ENCODE measurements at places on chromosomes 16 and 17.
A peak's percentile ranks its signal among the peaks of the same experiment; 100 is the strongest.

GRCh38 chr17:82726427-82726826 lies 9.0 kb upstream of the FN3K start:
- DNase-seq: no peak

GRCh38 chr17:82839617-82840292 lies at the start of gene ZNF750:
Gene ZNF750 (minus strand): TSS chr17:82840022. CDS start chr17:82832454, 7,568 bp downstream.
- no peak for DNase-seq

- no peak for DNase-seq
These were observed 32.6 kb upstream of the ABCA9 start for GRCh38 chr17:69093279-69093789.

GRCh38 chr16:27244363-27244755 lies 24.2 kb downstream of the NSMCE1 start:
- DNase-seq: no peak

- no peak for DNase-seq
These were observed 28.8 kb downstream of the NGFR start for GRCh38 chr17:49523706-49524472.

- DNase-seq: peak; percentile 58
These were observed 285.2 kb downstream of the SEC14L1 start for GRCh38 chr17:77425791-77426641.

- peak; percentile 27 for DNase-seq
These were observed 5.2 kb downstream of the CACNA1G start for GRCh38 chr17:50565402-50566350.

- no peak for DNase-seq
These were observed 155.1 kb downstream of the C16orf95 start for GRCh38 chr16:87161822-87162676.

GRCh38 chr16:48318630-48319029 lies 66.6 kb downstream of the SIAH1 start:
- DNase-seq: peak; percentile 70

DNA sequence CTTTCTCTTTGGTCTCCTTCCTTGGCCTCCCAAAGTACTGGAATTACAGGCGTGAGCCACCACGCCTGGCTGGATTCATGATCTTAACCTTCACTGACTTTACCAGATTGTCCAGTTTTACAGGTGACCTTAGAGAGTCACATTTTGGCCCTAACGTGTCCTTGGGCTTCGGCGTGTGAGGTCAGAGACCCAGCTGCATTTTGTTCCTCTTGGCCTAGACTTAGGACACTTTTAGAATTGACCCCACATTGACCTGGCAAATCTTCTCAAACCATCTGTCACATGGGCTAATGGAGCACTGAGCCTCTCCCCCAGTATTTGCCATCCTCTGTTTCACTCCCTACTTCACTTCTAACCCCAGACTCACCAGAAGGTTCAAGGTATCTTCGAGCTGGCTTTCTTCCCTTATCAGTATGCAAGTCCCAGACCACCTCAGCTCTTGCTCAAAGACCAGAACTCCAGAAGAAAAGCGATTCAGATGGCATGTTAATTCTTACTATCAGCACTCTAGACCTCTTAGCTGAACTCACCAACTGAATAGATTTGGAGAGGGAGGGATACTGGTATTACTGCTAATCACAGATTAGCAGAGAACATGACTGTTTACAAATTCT lies 1.7 kb upstream of the CYTH1 start:
- DNase-seq: no peak

DNA sequence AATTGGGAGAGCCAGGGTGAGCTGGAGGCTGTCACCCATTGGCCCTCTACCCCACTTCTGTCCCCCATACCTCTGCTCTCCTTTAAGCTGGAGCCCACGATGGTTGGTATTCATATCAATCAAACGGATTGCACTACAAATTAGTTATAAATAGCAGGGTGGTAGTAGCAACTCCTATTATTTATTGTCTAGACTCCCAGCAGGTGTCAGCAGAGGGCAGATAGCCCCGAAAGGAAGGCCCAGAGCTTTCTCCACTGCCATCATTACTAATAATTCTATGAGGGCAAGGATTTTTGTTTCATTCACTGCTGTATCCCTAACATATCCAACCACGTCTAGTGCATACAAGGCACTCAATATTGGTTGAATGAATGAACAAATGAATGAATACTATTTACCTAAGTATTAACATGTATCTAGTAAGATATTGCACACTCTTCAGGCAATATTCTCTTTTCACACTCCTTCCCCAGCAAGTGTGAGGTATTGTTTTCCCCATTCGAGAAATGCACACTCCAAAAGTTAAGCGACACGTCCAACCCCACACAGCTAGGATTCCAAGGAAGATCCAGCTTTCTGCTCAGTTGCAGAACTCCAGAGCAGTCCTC lies 6.3 kb downstream of the C17orf50 start:
- peak; percentile 53 for DNase-seq

GRCh38 chr16:23182679-23183542 lies at the start of gene SCNN1G:
Gene SCNN1G (plus strand): TSS chr16:23182745. CDS start chr16:23186272, 3,527 bp downstream.
- no peak for DNase-seq

DNA sequence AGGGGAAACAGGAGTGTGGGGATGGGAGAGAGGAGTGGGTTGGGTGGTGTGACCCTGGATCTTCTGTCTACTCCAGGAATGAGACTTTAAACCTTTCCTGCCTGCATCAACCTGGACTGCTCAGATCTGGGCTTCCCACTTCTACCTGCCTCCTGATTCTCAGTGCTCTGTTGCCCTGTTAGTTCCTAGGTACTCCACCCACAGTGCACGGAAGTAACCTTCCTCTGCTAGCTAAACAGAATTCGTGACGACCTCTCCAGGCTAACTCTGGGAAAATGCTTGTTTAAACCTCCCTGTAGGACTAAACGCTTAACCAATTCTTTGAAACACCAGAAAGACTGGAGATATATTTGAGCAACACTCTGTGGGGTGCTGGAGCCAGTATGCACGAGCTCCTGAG lies 83.4 kb upstream of the CLEC3A start:
- no peak for DNase-seq

- DNase-seq: peak; percentile 88
These were observed 76.0 kb downstream of the ABCC1 start for GRCh38 chr16:16025214-16025968.

DNA sequence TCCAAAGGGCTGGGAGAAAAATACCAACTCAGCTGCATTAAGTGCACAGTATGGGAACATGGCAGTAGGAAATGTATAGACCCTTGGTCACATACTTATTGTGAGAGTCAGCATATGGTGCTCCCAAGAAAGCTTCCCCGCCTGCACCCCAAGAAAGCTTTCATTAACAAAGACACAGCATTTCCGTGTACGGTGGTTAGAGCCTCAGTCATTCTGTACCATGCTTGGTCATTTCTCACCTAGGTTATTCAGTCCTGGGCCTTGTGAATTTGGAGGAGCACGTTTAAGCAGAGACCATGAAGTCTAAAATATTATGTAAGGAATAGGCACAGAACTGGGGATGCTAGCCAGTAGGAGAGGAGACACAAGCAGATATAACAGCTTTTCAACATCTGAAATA lies 56.1 kb downstream of the ESRP2 start:
- no peak for DNase-seq

DNA sequence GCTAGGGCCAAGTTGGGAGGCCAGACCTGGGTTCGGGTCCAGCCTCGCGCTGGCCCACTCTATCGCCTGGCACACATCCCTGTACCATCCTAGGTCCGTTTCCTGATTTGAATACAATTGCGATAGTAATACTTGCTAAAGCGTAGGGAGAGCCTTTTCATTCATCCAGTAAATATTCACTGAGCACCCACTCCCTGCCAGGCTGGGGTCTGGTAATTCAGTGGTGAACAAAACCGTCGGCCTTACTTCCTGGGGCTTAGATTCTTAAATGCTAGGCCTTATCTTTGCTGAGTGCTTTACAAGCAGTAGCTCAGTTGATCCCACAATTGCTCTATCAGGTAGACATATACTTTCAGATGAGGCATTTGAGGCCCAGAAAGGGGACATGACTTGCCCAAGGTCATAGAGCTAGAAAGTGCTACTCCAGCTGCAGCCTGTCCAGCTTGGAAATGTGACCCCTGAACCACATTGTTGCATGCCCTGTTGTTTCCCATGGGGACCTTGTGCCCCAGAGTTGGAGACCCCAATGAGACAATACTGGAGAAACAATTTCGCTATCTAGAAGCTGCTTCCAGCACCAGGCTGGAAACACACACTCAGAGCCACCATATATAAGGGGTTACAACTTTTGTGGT lies 691 bp downstream of the USB1 start:
- DNase-seq: no peak

GRCh38 chr16:85527767-85528297 lies 85.3 kb upstream of the GSE1 start:
- no peak for DNase-seq

- no peak for DNase-seq
These were observed 7.2 kb downstream of the WWOX start for GRCh38 chr16:78106686-78107085.
